ENCODE measurements at places on chromosomes 7 and 10.
A peak's percentile ranks its signal among the peaks of the same experiment; 100 is the strongest.

- H3K27me3 ChIP-seq: no peaks in the 10 kb centered on the region
- H3K4me3 ChIP-seq: no peak overlapping the region
- H3K36me3 ChIP-seq: no peaks in the 10 kb centered on the region
- DNase-seq: no peak
- no peak overlapping the region for H3K27ac ChIP-seq
- no peaks in the 10 kb centered on the region for H3K4me1 ChIP-seq
Observed at GRCh38 chr7:78691584-78691983, 761.9 kb downstream of the MAGI2 start.

GRCh38 chr10:104099269-104099668 is 13.6 kb upstream of the COL17A1 start:
- H3K27me3 ChIP-seq: peaks cover 4% of the 10 kb centered on the region
- H3K27ac ChIP-seq: no peak overlapping the region
- H3K4me1 ChIP-seq: no peaks in the 10 kb centered on the region
- no peak for DNase-seq
- peaks cover 11% of the 10 kb centered on the region for H3K36me3 ChIP-seq
- H3K4me3 ChIP-seq: no peak overlapping the region

- H3K36me3 ChIP-seq: no peaks in the 10 kb centered on the region
- peaks cover 16% of the 10 kb centered on the region for H3K4me1 ChIP-seq
- no peak overlapping the region for H3K27ac ChIP-seq
- DNase-seq: no peak
- no peaks in the 10 kb centered on the region for H3K27me3 ChIP-seq
Observed at GRCh38 chr10:126691456-126691855, 21.0 kb upstream of the C10orf90 start.

- H3K4me1 ChIP-seq: peaks cover 79% of the 10 kb centered on the region
- H3K36me3 ChIP-seq: no peaks in the 10 kb centered on the region
- peaks cover 17% of the 10 kb centered on the region for H3K27me3 ChIP-seq
- no peak overlapping the region for H3K4me3 ChIP-seq
- no peak overlapping the region for H3K27ac ChIP-seq
Observed at GRCh38 chr10:71531485-71532446, 135.0 kb downstream of the CDH23 start.

GRCh38 chr7:6691609-6692106 is 15.1 kb downstream of the ZNF12 start:
- H3K4me1 ChIP-seq: no peaks in the 10 kb centered on the region
- DNase-seq: no peak
- H3K27me3 ChIP-seq: peaks cover 7% of the 10 kb centered on the region

- no peak overlapping the region for H3K4me3 ChIP-seq
- H3K4me1 ChIP-seq: peaks cover 13% of the 10 kb centered on the region
- no peaks in the 10 kb centered on the region for H3K36me3 ChIP-seq
- H3K27ac ChIP-seq: no peak overlapping the region
- no peaks in the 10 kb centered on the region for H3K27me3 ChIP-seq
- no peak for DNase-seq
Observed at GRCh38 chr10:7917736-7918135, 99.4 kb downstream of the TAF3 start.

DNA sequence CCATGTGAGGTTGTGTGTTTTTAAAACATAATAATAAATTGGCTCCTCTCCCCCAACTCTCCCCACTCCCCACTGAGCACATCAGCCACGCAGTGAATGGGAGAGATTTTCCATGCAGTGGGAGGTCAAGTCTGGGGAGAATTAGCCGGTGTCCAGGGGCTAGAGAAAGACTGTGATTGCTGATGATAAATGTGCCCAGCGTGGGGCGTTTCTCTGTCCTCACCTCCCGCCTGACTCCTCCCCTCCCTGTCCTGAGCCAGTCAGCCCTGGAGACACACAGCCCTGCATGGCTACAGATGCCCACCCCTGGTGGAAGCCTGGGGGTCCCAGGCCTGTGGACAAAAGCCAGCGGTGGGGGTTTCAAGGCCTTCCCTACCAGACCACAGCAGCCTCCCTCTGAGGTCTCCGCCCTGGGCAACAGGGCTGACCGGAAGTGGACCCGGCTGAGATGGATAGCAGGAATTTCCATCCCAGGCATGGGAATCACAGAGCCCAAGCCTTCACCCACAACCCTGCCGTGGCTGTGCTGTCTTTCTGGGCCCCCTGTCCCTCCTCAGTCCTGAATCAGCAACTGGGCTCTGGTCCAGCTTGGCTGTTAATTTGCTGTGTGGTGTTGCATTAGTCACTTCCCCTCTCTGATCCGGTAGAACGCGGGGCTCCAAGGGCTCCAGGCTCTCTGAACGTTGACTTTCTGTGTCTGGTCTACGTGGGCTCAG is 46.8 kb upstream of the SLC29A3 start:
- H3K27me3 ChIP-seq: no peaks in the 10 kb centered on the region
- no peak overlapping the region for H3K27ac ChIP-seq
- peaks cover 67% of the 10 kb centered on the region for H3K4me1 ChIP-seq
- no peak for DNase-seq
- H3K36me3 ChIP-seq: no peaks in the 10 kb centered on the region

DNA sequence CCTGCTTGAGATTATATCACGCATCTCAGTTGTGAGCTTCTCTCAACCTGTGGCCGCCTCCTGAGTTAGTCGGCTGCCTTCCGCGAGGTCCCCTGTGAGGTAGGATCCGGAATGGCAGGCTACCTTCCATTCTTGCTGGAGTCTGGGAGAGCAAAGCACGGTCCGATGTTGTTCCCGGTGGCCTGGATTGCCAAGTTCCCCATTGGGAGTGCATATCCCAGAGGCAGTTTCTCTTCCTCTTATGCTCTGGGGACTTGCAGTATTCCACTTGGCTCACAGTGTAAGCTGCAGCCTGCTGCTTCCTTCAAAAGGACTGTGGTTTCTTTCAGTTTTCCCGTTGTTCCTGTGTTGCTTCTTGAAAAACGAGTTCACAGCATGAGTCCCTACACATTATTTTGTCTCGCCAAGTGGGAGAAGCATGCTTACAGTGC is 225.4 kb upstream of the ZWINT start:
- no peak overlapping the region for H3K4me3 ChIP-seq
- DNase-seq: no peak
- H3K27me3 ChIP-seq: no peaks in the 10 kb centered on the region
- peak overlapping the region; percentile 39 for H3K27ac ChIP-seq
- H3K36me3 ChIP-seq: no peaks in the 10 kb centered on the region
- H3K4me1 ChIP-seq: no peaks in the 10 kb centered on the region

DNA sequence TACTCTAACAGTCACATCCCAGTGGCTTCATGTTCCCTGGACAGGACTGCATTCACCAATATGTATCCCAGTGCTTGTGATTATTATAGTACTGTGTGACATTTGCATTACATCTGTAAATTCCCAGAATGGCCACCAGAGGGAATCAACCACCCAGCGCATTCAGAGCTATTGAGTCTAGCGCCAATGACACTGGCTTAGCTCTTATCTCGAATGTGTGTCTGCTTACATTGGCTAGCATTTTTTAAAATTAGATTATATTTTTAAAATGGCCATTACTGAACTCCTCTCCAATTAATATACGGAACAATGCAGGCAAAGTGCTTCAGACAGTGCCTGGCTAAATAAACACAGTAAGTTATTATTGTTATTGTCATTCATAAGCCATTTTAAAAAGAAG is 36.3 kb downstream of the TRIL start:
- peaks cover 17% of the 10 kb centered on the region for H3K27me3 ChIP-seq
- H3K27ac ChIP-seq: no peak overlapping the region
- H3K4me1 ChIP-seq: peaks cover 77% of the 10 kb centered on the region
- H3K4me3 ChIP-seq: no peak overlapping the region
- peak; percentile 39 for DNase-seq

- no peak overlapping the region for H3K27ac ChIP-seq
- no peak overlapping the region for H3K4me3 ChIP-seq
- H3K27me3 ChIP-seq: peaks cover 17% of the 10 kb centered on the region
- DNase-seq: no peak
- H3K36me3 ChIP-seq: peaks cover 5% of the 10 kb centered on the region
Observed at GRCh38 chr10:131638049-131638879, 262.5 kb upstream of the PPP2R2D start.

DNA sequence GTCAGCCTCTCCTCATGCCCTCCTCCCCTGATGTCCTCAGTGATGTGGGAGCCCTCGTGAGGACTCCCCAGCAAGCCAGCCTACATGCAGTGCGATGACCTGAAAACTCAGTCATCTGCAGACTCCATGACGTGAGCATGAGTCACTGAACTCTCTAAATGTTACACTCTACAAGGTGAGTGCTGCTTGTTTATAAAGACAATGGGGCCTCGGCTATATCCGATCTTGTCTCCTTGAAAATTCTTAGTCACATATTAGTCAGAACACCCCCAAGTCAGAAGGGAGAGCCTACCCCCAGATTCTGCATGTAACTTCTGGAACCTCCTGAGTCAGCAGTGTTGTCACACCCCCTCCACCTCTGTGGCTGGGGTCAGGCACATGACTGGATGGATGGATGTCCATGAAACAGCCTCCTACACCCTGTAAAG is 673.8 kb downstream of the INHBA start:
- no peaks in the 10 kb centered on the region for H3K36me3 ChIP-seq
- H3K4me3 ChIP-seq: no peak overlapping the region
- no peaks in the 10 kb centered on the region for H3K27me3 ChIP-seq
- H3K4me1 ChIP-seq: peaks cover 28% of the 10 kb centered on the region
- no peak for DNase-seq

DNA sequence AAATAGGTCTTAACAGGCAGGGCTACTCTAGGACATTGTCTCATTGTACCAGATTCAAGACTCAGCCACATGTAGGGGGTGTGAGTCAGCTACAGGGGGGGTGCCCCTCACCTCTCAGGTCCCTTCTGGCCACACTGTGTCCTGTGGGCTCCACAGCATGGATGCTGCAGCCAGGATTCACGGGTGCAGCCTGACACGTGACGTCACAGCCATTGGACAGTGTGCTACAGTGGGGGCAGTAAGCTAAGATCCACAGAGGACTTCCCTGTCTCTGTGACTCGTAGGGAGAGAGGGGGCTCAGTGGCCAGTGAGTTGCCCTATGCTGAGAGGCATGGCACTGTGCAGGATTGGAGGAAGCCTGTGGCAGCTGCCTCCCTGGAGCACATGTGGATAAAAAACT is 77.9 kb downstream of the TMEM178B start:
- no peaks in the 10 kb centered on the region for H3K4me1 ChIP-seq
- H3K27me3 ChIP-seq: no peaks in the 10 kb centered on the region
- H3K27ac ChIP-seq: no peak overlapping the region
- H3K4me3 ChIP-seq: no peak overlapping the region
- no peaks in the 10 kb centered on the region for H3K36me3 ChIP-seq

DNA sequence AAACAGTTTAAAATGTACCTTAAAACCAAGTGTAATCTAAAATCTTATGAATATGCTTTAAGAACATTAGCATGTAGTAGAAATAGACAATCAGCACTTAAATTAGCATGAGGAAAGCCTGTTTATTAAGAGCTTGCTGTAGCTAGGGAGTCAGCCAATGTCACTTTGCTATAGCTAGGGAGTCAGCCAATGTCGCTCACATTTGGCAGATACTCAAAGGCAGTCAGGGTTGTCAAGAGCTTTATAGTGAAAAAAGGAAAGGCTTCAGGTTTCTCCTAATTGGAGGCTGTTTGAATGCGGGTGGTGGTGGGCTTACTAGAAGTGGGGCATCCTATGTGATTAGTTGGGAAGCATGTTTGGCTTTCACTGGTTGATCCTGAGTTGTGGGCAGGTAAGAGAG is 226.2 kb upstream of the DGKB start:
- H3K4me1 ChIP-seq: peaks cover 8% of the 10 kb centered on the region
- H3K4me3 ChIP-seq: no peak overlapping the region
- H3K27me3 ChIP-seq: no peaks in the 10 kb centered on the region
- no peak overlapping the region for H3K27ac ChIP-seq

GRCh38 chr7:77653572-77653971 is 42.7 kb upstream of the RSBN1L start:
- peak overlapping the region; percentile 77 for H3K27ac ChIP-seq
- H3K27me3 ChIP-seq: peaks cover 5% of the 10 kb centered on the region
- H3K4me3 ChIP-seq: no peak overlapping the region
- peaks cover 7% of the 10 kb centered on the region for H3K4me1 ChIP-seq
- no peak for DNase-seq
- peaks cover 27% of the 10 kb centered on the region for H3K36me3 ChIP-seq

DNA sequence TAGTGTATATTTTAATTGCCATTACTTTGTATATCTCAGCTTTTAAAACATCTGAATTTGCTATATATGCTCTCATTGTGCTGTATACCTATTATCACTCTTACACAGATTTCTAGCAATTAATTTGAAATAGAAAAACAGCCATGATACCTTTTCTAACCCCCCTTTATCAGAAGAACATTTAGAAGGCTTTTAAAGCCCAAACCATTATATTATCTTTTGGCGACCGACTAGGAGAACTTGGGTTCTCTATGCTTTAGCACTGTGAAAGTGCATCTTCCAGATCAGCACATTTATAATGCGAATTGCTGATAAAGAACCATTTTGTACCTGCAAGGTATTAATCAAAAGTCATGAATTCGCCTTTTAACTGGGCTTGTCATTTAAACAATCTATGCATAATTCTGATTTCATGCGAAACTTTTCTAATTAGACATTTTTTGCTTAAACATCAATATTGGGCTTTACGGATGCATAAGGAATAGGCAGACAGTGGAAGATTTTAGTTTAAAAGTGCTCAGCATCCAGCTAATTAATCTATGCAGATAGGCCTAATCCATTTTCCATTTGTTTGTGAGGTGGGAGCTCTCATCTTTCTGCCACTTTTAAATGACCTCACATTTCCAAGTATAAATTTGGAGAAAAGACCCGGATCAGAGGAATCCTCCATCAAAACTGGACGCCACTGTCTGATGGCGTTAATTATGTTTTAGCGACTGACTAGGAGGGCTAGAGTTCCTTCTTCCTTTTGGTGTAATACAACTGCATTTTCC is 1.2 kb upstream of the MLLT10 start:
- DNase-seq: no peak
- no peaks in the 10 kb centered on the region for H3K27me3 ChIP-seq
- H3K36me3 ChIP-seq: peaks cover 7% of the 10 kb centered on the region
- H3K4me3 ChIP-seq: peak overlapping the region; percentile 91
- H3K4me1 ChIP-seq: peaks cover 70% of the 10 kb centered on the region

DNA sequence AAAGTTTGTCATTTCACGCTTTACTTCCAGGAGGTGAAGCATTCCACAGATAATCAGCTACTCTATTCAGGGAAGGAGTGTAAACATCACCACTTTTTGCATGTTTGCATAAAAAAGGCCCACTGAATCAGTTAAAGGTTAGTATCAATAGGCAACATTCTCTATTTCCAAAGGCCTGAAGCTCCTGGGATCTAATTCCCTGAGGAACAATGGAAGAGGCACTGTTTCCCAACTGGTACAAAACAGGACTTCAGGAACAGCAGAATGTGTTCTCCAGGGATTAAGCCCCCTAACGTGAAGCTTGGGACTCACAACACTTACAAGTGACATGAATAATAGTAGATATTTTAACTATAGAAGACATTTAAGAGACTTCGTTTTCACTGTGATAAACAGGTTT is 6.1 kb downstream of the LRRN3 start:
- H3K27me3 ChIP-seq: no peaks in the 10 kb centered on the region
- H3K4me1 ChIP-seq: peaks cover 41% of the 10 kb centered on the region
- DNase-seq: no peak
- no peak overlapping the region for H3K27ac ChIP-seq

GRCh38 chr10:125062914-125063230 is 97.5 kb downstream of the CTBP2 start:
- peaks cover 98% of the 10 kb centered on the region for H3K4me1 ChIP-seq
- H3K27ac ChIP-seq: peak overlapping the region; percentile 89
- no peak for DNase-seq
- H3K4me3 ChIP-seq: peak overlapping the region; percentile 62
